Effector CD8-positive, alpha-beta T cell (primary cell): ENCODE measurements at places on chromosomes 3 and 15.

GRCh38 chr3:102016417-102016816, 167.1 kb downstream of the NFKBIZ start:
- no peak for DNase-seq

GRCh38 chr15:23565395-23566070, at the start of gene MKRN3:
Gene MKRN3, plus strand, starts transcription at chr15:23565674. Its CDS starts 109 bp downstream, at chr15:23565783.
- DNase-seq, result peak; percentile 2

DNA sequence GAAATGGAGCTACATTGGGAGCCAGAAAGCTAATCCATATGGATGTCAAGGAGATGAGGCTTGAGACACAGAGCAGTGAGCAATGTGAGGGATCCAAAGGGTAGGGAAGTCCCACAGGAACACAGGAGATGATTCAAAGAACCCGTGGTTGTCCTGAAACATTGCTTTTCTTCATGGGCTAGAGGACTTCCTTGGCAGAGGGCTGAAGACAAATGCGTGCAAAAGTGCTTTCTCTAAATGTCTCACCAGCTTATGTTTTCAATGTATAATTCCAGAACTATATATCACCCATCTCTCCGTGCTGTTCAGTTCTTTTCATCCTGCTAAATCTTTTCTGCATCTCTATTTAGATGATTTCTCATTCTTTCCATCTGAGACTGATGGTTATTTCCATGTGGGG, 46.0 kb upstream of the GOLGA8A start:
- no peak for DNase-seq

DNA sequence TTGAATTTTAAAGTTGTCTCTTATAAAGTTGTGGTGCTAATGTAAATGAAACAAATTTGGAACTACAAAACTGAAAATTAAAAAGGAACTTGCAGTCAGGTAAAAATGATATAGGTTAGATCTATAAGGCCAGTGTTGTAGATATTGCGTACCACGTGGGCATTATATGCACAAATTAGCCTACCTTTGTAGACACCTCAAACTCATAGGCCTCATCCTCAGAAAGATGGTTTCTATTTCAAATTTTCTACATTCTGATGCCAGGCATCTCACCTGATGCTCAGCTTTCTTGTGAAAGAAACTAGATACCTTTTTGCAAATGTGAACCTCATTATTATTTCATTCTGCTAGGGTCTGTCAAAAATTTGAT, 25.6 kb downstream of the TMEM207 start:
- no peak for DNase-seq
